Stimulated activated CD8-positive, alpha-beta memory T cell treated with anti-CD3 and anti-CD28 coated beads, Interleukin-2, amount 100 ng/mL, for 48 hours (primary cell): ENCODE measurements at places on chromosomes 2 and 18.

GRCh38 chr18:54169431-54170403, 54.8 kb downstream of the MBD2 start:
- DNase-seq: no peak

DNA sequence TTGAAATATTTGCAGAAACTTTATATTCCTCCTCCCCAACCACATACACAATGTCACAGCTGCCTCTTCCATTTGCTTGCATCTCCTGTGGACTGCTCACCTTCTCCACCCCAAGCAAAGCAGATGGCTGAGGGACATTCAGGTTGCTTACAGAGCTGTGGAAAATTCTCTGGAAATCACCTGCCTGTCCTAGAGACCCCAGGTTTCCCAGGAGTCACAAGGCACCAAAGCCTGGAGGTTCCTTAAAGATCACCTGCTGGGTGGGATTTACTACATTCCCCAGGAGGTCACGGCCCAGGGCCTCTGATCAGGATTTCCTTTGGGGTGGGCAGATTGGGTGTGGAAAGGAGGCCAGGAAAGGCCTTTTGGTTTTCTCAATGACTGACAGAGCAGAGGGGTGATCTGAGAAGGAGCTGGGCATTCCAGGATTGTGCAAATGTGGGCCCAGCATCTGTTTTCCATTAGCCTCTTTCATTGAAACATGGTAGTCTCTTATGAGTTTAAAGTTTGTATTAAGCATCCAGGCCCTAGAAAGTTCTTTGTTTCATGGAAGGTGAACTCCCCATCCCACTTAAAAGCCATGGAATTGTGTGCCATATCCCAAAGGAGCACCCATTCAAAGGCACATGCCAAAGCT, 410.7 kb upstream of the TNP1 start:
- DNase-seq: no peak

- DNase-seq: no peak
These were observed 27.3 kb upstream of the SPOPL start for GRCh38 chr2:138474100-138474825.

GRCh38 chr2:39664888-39665591, 677 bp upstream of the TMEM178A start:
- DNase-seq: no peak
